ENCODE measurements at places on chromosomes 5 and 9.

- DNase-seq: no peak
These were observed 18.6 kb downstream of the ANXA6 start for GRCh38 chr5:151139015-151139414.

- DNase-seq: no peak
These were observed 2032.6 kb downstream of the MAT2B start for GRCh38 chr5:165538065-165538464.

DNA sequence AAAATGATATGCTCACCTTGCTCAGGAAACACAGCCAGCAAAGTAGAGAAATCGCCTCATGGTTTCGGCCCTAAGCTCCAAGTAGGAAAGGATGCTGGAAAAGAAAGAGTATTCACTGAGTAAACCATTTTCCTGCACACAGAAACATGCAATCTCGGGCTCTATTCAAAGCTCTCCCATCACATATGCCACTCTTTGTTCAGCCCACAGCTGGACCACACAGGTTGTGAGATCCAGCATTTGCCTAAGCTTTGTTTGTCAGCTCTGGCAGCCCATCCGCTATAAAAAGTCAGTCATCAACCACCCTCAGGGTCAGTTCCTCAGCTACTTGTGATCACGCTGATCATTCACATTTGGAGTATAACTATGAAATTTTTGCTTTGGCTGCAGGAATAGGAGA lies 96.5 kb upstream of the SMARCA2 start:
- DNase-seq: no peak

DNA sequence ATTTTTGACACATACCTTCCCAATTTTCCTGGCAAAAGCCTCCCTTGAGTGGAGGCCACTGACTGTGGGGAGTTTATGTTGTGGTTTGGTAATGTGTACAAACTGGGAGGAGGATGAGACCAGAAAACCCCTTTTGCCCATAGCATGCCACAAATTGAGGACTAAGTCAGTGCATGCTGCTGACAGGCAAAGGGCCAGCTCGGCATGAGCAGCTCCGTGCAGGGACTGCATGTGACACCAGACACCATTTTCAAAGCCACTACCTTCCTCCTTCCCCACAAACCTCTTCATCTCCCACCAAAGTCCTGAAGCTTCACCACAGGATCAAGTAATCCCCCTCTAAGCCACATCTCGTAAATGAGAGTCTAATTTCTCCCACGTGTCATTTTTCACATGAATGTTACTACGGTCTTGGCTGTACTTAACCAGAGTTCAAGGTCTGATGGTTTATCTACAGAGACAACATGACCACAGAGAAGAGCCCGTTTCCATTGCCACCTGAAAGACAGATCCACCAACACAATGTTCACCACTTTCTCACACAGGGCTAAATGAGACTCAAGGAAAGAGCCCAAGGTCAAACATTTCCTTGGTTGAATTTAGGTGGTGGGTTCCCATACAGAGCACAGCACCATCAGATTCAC lies 106.5 kb downstream of the NFIB start:
- no peak for DNase-seq

- no peak for DNase-seq
These were observed 1018.9 kb upstream of the ARRDC3 start for GRCh38 chr5:92402045-92402444.

GRCh38 chr9:698954-699353 lies 142.5 kb upstream of the DMRT1 start:
- DNase-seq: no peak

DNA sequence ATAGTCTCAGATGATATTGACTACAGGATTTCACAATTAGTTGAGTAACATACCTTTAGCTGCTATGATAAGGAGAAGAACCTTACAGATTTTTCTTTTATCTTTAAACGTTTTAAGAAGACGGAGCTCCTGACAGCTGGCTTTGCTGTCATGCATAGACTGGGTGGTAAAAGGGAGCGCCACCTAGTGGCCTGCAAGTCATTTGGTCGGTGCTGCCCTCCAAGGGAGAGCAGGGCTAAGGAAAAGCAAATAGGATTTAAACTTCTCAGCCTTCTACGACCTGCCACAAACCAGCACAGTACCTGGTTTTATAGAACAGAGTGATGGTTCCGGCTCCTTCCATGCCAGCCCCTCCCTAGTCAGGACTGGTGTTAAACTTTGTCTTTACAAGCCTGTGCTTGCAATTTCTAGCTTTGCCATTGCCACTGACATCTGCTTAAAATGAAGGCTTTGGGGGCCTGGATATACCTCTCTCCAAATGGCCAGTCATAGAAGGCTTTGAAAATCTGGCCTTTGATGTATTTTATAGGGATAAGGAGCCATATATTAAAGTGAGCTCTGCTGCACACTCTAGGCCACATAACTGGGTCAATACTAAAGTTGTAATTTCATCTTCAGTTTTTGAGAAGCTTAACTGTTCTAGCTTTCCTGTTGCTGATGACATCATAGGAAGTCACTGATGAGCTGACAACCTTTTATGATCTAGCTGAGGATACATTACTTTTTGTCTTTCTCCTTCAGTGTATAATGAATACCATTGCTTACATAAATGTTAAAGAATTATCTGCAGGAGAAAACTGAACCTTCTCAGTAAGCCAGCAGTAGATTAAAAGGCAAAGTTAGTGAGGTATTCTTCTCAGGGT lies 31.1 kb upstream of the ADAMTSL1 start:
- peak; percentile 95 for DNase-seq

- no peak for DNase-seq
These were observed 90.9 kb downstream of the THBS4 start for GRCh38 chr5:80125962-80126480.

GRCh38 chr5:83513491-83513890 lies 41.9 kb downstream of the VCAN start:
- DNase-seq: no peak
